ENCODE measurements at places on chromosomes 3 and 15. TPM values are rescaled to one million over a fixed set of nuclear protein-coding genes. Genes with fewer than 3 reads are reported as not detected.

The ERICH6 gene
- not detected for total RNA-seq

- no peak for DNase-seq
Measured at GRCh38 chr3:131608741-131609140, 106.0 kb upstream of the MRPL3 start.

DNA sequence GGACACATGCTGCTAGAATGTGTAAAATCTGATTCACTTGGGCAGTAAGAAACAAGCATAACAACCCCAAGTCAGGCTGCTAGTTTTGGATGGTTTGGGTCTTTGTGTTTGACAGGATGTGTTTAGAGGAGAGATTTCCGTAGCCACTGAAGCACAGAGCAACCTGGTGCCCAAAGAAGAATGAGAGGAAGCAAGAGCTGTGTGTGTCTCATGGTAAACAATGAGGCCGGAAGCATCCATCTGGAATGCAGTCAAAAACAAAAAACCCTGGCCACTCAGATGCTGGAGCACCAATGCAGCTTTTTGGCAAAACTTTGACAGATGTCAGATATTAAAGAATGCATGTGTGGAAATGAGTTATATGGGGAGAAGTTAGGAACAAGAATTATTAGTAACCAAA lies 39.4 kb upstream of the SNRK start:
- DNase-seq: no peak

DNA sequence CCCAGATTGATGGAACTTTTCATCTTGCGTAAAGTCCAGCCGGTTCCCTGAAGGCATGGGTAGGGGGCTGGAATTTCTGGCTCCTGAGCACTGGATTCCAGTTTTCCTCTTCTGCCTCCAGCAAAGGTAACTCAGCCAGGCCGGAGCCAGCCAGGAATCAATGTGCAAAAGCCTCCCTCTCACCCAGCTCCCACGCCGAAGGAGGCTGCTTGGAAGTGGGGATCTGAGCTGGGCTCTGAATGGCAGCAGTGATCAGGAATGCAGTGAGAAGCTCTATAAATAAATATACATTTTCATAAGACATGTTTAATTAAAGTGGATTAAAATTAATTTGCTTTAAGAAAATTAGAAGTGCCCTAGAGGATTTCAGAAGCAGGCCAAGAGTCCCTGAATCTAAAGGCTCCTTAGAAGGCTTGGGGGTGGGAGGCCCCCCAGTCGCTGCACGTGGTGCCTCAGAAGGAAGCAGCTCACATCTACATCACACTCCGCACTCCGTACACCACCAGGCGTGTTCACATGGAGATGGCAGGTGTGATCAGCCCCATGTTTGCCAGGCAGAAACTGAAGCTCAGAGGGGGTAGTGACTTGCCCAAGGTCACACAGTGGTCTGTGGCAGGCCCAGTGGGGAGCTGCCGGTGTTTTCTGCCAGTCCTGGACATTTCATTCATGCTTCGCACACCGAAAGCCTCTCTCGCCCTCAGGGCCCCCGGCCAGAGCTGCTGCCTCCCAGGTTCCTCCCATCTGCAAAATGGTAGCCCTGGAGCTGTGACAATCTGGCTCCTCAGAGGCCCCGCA lies 148.6 kb upstream of the LINGO1 start:
- no peak for DNase-seq

DNA sequence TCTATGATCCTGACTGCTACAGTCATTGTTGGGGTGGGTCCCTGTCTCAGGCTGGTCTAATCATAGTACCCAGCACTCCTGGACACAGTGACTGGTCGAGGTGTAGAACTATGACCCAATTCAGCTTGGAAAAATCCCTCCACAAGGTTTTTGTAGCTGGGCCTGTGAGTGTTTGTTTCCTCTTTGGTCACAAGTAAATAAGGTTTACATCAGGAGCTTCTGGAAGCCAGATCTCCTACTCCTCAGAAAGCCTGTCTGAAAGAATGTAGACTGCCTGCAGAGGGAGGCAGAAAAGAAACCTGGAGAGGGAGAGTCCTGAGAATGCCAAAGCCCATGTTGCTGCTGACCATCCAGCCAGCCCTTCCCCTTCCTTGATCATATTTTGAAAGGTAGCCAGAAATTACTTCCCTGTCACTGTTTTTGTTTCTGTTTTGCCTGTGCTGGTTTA lies 123.2 kb downstream of the RAP2B start:
- peak; percentile 31 for DNase-seq

The ELL3 gene
- total RNA-seq: 0.99 TPM

DNA sequence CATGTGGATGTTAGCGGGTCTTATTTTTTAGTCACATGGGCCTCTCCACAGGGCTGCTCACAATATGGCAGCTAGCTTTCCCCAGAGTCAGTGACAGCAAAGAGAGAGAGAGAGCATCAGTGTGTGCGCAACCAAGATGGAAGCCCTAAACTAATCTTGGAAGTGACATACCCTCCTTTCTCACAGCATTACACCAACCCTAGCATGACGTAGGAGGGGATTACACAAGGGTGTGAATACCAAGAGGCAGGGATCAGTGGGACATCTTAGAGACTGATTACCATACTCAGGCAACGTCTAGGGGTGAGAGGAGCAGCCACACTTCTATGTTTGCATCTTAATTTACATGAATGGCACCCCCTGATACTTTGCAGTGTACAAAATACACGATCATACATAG lies 3.5 kb upstream of the UBE2E2 start:
- DNase-seq: no peak

All from HFFc6 (cell line).